ENCODE measurements at places on chromosomes 7 and 10.

DNA sequence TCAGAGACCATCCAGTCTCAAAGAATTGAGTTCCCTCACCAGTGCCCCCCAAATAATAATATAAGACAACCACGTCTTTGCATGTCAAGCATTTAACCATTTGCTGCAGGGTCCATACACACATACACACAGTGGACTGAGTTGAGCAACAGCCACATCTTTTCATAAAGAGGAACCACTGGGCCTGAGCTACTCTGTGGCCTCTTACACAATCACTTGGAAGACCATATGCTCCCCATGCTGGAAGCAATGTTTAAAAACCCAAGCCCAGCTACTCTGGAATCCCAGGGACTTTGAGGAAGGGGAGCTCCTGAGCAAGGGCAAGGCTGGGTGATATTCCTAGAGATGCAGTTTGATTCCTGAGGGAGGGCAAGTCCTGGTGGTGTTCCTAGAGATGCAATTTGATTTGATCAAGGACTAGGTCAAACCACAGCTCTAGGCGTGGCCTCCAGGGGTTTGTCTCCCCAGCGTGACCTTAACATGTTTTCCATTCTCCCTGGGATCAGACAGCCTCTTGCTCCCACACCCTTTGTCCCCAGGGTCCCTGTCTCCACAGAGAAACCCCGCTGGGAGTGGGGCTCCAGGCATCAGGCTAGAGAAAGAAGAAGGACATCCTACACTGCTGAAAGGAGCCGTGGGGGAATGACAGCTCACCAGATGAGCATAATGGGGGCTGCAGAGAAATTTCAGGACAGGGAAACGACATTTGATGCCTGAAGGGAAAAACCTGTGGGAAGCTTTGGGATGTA is 376.2 kb upstream of the MGMT start:
- no peak for DNase-seq

DNA sequence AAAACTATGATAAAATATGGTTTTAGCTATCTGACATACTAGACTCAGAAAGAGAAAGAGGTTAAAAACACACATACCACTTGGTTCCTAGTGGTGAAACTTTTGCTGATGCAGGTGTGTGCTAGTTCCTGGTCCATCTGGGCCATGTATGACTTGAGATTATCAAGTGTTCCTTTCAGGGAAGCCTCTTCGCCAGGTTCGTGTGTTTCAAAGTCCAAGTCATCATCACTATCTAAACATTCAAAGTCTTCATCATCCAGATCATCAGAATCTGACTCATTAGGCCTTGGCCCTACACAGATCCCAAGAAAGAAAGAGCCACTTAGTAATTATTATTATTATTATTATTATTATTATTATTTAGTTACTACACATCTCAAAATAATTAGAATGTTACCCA is 26.4 kb downstream of the NUDT13 start:
- DNase-seq, result no peak

DNA sequence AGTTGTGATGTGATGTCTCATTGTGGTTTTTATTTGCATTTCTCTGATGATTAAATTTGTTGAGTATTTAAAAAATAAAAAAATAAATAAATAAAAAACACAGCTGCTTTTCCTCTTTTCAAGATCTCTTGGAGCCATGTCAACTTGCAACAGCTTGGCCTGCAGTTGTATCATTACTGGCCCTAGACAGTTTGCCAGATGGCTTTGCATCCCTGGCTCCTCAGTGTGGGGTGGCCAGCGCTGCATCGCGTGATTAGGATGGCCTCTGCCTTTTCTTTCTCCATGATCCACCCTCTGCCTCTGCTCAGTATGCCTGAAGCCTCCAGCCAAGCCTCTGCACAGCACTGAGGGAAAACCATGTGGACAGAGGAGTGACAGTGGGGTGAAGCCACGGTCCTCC is 96.8 kb downstream of the PPP1R3C start:
- no peak for DNase-seq

DNA sequence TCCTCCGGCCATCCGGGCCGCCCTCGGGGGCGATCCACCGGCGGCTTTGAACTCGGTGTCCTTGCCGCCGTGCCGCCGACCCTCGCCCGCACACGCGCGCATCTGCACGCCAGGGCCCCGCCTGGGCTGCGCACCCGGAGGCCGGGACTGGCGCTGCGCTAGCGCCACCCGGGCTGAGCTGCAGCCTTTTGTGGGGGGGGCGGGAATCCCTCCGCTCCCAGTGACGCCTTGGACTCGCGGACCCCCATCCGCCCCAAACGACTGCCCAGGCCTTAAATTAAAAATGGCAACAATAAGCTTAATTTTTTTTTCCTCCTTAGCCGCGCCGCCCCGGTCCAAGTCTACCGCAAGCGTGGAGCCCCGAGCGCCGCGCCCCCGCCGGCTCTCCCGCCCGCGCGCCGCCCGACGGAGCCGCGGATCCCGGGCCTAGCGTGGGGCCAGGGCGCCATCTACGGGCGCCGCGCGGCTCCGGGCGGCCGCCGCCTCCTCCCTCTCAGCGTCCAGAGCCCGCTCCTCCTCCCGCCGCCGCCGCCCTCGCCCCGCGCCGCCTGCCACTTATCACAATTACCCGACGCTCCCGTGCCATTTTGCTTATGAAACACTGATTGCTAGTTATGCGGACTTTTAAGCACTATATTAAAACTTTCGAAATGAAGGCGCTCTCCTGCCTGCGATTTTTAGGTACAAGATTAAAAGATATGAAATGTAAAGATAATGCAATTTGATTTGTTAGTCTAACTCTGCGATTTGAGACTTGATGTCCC is 7.5 kb upstream of the EBF3 start:
- no peak for DNase-seq

GRCh38 chr7:111846898-111847297 is 284.6 kb upstream of the IMMP2L start:
- no peak for DNase-seq

GRCh38 chr7:1243290-1243963 is 10.8 kb downstream of the UNCX start:
- no peak for DNase-seq

- no peak for DNase-seq
These were observed 541.3 kb downstream of the LRMDA start for GRCh38 chr10:75972491-75973276.

DNA sequence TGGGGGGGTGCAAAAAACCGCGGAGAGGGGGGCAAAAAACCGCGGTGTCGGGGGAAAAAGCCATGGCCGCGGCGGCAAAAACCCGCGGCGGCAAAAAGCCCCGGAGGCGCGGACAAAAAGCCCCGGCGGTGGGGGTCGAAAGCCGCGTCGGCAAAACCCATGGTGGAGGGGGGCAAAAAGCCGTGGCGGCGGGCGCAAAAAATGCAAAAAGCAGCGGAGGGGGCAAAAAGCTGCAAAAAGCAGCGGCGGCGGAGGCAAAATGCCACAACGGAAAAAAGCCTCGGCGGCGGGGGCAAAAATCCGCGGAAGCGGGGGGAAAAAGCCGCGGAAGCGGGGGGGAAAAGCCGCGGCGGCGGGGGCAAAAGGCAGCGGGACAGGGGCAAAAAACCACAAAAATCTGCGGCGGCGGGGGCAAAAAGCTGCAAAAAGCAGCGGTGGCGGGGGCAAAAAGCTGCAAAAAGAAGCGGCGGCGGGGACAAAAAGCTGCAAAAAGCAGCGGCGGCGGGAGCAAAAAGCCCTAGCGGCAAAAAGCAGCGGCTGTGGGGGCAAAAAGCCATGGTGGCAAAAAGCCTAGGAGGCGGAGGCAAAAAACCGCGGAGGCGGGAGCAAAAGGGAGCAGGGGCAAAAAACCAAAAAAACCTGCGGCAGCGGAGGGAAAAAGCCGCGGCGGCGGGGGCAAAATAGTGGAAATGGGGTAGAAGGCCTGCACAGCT is 418.9 kb downstream of the ZNF716 start:
- no peak for DNase-seq

Measured in NCI-H2029 treated with DMSO at 0.1 percent for 48 hours (cell line).